CD8-positive, alpha-beta T cell (primary cell): ENCODE measurements at places on chromosomes 12 and 14.

- no peak for DNase-seq
Measured at GRCh38 chr14:68650404-68650994, 142.4 kb downstream of the ZFP36L1 start.

GRCh38 chr14:23327947-23328744 lies 6.9 kb downstream of the PABPN1 start:
- peak; percentile 82 for DNase-seq

DNA sequence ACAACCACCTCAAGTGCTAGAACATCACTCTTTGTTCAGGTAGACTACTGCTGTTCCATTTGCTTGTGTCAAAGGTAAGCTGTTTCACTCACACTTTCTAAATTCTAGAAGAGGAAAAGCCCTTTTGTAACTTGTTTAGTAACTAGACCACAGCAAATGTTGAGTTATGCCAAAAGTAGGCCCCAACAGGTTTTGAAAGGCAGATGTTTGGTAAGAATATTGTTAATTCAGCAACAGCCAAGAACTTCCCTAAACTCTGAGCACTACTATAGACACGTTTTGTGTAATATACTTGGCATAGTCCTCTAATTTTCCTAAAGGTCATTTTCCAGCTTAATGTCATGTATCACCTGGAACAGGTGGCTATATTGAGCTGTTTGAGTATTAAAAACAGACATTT lies 79.0 kb downstream of the DCAF5 start:
- no peak for DNase-seq

- DNase-seq, result no peak
Measured at GRCh38 chr12:6262623-6263022, 47.9 kb upstream of the PLEKHG6 start.

DNA sequence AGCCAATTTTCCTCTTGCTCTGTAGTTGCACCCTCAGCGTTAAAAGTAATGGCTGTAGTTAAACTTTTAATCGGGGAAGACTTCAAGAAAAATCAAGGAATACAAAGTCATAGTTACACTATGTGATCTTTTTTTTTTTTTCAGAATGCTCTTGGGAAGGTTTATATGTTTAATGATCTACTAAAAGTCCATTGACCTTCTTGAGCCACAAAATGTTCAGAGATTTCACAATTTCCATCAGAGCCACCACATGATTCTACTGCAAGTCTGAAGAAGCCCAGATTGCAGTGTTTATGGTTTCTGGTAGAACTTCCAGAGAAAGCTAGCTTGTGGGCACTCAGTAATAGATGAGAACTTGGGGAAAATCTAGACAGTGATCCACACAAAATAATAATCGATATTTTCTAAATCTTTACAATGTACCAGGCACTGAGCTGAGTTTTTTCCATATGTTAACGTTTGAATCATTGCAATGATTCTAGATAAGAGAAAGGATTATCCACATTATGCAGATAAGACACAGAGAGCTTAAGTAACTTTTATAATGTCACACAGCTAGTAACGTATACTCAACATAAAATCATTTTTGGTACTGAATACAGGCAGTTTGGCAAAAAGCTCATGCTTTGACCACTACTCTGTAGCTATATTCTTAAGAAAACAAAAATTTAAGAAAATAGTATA lies 38.3 kb downstream of the GYS2 start:
- DNase-seq, result no peak

DNA sequence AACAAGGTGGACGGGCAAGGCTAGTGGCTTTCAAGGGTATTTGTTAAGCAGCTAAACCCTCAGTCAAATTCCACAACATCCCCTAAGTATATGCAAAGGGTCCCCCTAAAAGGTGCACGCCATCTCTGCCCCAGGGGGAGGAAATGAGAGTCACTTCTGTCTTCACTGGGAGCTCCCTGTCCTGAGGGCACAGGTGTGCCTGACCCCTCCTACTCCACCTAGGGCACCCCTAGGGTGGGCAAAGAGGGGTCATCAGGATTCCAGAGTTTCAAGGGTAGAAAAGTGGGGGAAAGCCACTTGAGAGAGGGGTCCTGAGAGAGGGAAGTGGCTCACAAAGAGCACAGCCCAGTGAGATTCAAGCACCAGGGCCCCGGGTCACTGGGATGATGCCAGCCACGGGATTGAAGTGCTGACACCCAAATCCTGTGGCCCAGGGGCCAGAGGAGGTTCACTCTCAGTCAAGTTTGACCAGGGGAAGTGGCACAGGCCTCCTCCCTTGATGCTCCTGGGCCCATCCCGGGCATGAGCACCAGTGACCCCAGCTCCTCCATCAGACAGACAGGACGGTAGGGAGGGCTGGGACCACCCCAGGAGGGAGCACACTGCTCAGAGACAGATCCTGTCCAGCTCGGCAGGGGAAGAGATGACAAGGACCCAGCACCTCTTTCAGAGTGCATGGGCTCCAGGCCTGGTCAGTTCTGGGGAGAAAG lies 82.3 kb upstream of the BCL11B start:
- no peak for DNase-seq

DNA sequence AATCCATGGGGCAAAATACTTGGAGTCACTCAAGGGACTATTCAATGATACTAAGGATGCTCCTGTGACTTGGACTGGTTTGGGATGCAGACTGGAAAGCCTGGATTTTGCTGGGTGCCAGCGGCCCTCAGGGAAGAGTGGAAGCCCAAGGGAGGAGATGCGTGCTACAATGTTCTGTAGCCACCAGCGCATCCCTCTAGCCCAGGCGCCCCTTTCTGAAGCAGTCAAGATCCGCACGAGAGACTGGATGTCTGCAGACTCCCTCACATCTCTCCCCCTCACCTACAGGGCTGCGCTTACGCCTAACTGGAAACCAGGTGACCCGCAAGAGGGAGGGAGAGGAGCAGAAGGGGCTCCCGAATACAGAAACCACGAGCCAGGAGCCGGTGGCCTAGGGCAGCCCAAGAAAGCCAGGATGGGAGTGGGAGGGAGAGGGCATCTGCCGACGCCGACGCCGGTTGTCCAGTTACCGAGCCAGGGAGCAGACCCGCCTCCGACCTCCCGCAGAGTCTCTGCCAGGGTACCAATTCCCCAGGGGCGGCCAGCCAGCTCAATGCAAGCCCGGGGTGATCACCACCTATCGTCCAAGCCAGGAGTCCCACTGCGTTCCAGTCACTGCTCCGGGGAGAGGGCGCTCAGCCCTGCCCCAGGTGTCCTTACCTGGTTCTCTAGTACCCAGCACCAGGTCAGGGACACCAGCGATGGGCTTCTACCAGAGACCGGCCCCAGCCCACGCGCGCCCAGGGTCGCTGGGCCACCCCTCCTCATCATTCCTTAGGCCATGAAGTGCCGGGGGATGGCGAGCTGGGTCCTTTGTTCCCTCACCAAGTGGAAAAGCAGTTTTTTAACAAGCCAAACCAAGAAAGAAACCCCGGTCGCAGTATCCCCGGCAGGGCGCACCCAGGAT lies 1.2 kb downstream of the NTN4 start:
- peak; percentile 10 for DNase-seq

DNA sequence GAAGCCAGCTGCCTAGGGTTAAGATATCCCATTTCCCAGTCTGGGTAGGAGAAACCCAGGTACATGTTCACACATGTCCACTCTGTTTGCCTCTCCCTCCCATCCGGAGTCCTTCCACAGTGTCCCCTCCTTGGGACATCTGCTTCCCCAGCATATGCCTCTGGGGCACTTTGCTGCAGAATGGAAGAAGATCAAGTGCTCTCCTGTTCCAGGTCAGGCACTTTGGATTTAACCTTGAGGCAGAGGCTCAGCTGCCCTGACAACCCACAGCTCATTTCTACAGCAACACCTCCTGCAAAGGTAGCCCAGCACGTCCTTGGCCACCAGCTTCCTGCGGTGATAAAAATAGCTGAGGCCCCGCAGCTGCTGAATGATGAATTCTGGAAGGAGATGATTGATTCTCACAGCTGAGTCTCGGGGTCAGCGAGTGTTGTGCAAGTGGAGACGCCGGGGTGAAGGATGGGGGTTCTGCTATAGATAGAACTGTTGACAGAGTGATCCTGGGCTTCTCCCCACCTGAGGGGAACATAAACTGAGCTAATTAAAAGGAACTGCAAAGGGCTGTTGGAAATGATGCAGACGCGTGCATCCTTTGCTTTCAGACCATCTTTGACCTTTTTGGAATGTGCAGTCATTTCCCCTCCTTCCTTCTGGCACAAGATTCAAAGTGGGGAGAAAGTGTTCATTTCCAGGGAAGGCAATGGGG lies 145.0 kb downstream of the SLC38A6 start:
- no peak for DNase-seq
